ENCODE measurements at places on chromosomes 1 and 21.
A peak's percentile ranks its signal among the peaks of the same experiment; 100 is the strongest.

DNA sequence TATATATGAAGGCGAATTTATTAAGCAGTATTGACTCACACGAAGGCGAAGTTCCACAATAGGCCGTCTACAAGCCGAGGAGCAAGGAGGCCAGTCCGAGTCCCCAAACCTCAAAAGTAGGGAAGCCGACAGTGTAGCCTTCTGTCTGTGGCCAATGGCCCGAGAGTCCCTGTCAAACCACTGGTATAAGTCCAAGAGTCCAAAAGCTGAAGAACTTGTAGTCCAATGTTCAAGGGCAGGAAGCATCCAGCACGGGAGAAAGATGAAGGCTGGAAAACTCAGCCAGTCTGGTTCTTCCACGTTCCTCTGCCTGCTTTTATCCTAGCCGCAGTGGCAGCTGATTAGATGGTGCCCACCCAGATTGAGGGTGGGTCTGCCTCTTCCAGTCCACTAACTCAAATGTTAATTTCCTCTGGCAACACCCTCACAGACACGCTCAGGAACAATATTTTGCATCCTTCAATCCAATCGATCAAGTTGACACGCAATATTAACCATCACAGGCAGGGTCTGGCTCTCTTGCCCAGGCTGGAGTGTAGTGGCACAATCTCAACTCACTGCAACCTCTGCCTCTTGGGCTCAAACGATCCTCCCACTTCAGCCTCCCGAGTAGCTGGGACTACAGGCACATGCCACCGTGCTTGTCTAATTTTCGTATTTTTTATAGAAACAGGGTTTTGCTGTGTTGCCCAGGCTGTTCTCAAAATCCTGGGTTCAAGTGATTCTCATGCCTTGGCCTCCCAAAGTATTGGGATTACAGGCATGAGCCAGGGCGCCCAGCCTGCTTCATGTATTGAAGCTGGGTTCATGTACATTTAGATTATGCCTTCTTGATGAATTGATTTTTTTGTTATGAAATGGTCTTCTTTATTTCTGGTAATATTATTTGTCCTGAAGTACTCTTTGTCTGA, 85.3 kb downstream of the DHRS3 start:
- no peak overlapping the region for H3K4me3 ChIP-seq
- H3K27me3 ChIP-seq, result no peaks in the 10 kb centered on the region
- DNase-seq, result no peak

DNA sequence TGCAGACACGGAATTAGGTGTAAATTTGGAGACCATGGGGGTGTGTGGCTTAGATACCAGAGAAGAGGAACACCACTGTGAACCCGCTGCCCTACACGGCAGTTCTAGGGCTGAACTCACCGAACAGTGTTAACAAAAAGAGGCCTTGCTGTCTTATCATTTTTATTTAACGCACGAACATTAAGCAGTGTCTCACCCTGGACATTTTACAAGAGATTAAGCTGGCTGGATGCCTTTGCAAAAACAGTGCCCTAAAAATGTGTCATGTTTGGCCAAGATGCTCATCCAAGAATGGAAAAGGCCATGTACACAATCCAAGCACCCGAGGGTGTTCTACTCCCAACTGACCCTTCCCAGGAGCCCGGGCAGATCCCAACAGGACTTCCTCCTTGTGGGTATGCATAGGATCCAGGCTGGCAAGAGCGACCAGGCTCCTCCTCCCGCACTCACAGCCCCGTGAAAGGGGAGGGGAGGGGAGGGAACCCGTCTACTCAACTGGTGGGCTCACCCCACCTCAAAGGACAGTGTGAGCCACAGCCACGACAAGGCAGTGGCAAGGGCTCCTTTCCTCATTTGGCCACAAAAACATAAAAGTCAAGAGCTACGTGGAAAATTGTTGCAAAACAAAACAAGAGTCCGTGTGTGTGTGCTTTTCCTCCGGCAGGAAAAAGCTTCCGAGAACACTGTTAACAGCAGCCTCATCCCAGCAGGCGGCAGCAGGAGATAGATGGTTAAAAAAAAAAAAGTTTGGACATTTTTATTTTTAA, 20.3 kb downstream of the C2CD2 start:
- peaks cover 5% of the 10 kb centered on the region for H3K4me1 ChIP-seq
- H3K27ac ChIP-seq, result no peak overlapping the region
- no peak overlapping the region for H3K4me3 ChIP-seq
- no peaks in the 10 kb centered on the region for H3K36me3 ChIP-seq
- peaks cover 23% of the 10 kb centered on the region for H3K27me3 ChIP-seq

- H3K36me3 ChIP-seq, result no peaks in the 10 kb centered on the region
- H3K27ac ChIP-seq, result no peak overlapping the region
- no peak for DNase-seq
Observed at GRCh38 chr1:214920337-214920736, 162.2 kb upstream of the KCNK2 start.

GRCh38 chr21:38327984-38328383, 71.2 kb downstream of the KCNJ15 start:
- H3K27me3 ChIP-seq, result no peaks in the 10 kb centered on the region
- no peaks in the 10 kb centered on the region for H3K36me3 ChIP-seq
- H3K27ac ChIP-seq, result no peak overlapping the region

DNA sequence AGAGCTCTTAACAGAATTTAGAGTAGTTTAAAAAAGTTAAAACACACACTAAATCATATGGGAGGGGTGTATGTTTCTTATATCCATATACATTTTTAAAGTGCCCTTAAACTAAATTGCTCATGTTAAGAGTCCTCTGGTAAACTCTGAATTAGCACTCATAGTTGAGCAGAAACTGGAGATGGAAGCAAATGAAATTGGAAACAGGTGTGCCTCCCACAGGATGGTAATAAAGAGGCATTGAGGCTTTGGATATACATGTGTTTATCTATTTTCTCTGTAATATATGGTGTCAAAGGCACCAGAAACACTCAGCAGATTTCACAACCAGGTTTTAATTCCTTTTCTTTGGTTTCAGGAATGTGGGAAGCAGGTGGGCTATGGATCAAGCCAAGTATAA, 188.6 kb downstream of the HS2ST1 start:
- no peak overlapping the region for H3K4me3 ChIP-seq
- no peaks in the 10 kb centered on the region for H3K4me1 ChIP-seq
- peaks cover 5% of the 10 kb centered on the region for H3K36me3 ChIP-seq
- no peaks in the 10 kb centered on the region for H3K27me3 ChIP-seq
- no peak for DNase-seq

- DNase-seq, result no peak
- H3K36me3 ChIP-seq, result peaks cover 52% of the 10 kb centered on the region
- peak overlapping the region; percentile 66 for H3K4me3 ChIP-seq
- peak overlapping the region; percentile 80 for H3K27ac ChIP-seq
- H3K27me3 ChIP-seq, result no peaks in the 10 kb centered on the region
Observed at GRCh38 chr1:66348776-66349175, 185.2 kb upstream of the SGIP1 start.

DNA sequence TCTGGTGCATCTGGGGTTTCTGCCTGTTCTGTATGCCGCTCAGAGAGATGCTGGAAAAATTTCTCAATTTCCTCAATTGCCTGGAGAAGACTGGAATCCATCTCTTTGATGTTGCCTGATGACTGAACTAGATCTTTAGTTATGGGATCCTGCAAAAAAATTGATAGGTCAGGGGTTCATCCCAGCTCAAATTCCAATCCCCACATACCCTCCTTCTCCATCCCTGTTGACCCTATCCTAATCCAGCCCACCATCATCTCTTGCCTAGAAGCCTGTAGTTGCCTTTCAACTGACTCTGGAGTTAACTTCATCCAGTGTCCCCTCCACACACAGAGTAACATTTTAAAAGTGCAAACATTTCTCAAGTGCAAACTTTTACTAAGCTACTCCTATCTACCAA, at the start of gene KLF18:
Gene KLF18, minus strand, starts transcription at position 101 of the 400 bp plus-strand sequence. Its CDS starts 0 bp downstream, at position 101.
- no peak within 1 kb of the TSS for H3K4me3 ChIP-seq
- H3K27me3 ChIP-seq, result peaks cover 5% of the 10 kb centered on the region
- DNase-seq, result no peak
- H3K27ac ChIP-seq, result no peak within 1 kb of the TSS

GRCh38 chr1:84975035-84975434, 21.9 kb downstream of the MCOLN2 start:
- H3K36me3 ChIP-seq, result peaks cover 28% of the 10 kb centered on the region
- peak overlapping the region; percentile 56 for H3K27ac ChIP-seq
- H3K27me3 ChIP-seq, result no peaks in the 10 kb centered on the region
- H3K4me1 ChIP-seq, result peaks cover 71% of the 10 kb centered on the region

DNA sequence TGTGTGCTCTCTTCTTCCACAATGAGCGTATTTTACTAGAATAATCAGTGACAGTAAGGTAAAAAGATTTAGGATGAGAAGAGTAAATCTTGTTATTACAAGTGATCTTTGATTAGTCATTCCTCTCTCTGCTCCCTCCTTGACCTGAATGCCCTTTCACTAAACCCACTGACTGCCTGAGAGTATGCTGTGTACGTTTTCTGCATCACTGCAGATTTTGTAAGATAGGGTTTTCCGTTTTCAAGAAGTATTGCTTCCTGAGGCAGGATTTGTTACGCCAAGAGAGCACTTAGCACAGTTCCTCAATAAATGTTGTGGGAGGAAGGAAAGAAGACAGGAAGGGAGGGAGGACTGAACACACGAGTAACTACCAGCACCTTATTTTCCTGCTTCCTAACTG, 7.7 kb upstream of the LAMB3 start:
- H3K4me3 ChIP-seq, result no peak overlapping the region
- H3K27ac ChIP-seq, result peak overlapping the region; percentile 32
- peaks cover 3% of the 10 kb centered on the region for H3K27me3 ChIP-seq
- H3K36me3 ChIP-seq, result peaks cover 4% of the 10 kb centered on the region

DNA sequence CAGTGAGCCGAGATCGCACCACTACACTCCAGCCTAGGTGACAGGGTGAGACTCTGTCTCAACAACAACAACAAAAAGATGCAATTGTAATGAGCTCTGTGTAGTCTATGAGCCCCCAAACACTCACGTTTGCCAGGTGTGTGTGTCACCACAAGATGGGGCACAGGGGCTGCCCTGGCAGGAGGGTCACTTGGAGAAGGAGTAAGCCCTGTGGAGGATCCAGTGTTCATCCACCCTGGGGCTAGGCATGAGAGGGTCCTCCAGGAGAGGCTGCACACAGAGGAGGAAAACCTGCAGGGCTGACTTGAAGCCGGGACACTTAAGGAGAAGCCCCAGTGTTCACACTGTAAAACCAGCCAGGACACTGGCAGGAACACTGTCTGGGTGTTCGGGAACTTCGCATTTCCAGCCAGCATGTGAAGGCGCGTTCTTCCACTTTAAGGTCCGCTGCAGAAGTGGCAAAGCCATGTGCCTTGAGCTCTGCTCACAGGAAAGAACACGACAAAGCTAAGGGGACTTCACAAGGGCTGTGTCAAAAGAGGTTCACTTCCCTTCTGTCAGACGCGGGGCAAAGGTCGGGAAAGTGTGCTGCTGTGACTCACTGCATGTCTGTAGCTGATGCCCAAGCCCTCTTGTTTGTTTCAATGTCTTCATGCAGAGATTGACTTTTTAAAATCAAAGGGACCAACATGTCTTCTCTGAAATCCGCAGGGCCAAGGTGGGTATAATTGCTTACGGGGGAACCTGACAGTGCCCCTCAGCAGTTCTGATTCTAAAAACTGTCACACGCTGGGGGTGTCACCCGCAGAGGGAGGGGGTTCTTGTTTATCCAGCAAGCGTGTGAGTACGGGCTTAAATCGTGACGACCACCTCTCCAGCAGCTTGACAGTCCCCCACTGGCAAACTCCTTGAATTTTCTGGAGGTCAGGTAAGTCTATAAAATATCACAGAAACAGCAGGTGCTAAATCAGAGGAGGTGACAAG, 102.8 kb downstream of the RIPK4 start:
- H3K4me3 ChIP-seq, result no peak overlapping the region
- DNase-seq, result no peak
- H3K36me3 ChIP-seq, result no peaks in the 10 kb centered on the region
- H3K27ac ChIP-seq, result no peak overlapping the region

DNA sequence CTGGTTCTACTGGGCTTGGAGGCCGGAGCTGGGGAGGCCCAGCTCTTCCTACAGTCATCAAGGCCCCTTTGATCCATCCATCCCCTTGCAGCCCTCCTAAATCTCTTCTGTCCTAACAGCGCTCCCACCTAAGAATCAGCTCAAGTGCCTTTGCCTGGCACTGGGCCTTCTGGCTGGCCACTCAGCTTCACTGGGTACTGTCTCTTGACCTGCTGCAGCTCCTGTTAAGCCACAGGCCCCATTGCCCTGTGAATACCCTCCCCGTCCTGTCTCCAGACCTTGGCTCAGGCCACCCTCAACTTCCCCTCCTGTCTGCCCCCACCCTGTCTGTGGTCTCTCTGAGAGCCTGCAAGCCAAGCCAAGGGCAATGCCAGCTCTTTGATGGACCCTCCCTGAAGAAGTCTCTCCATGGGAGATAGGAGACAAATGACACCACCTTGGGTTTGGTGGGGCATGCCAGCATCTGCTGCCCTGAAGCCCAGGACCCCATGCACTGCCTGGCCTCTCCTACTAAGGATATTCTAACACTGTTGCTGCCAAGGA, 27.3 kb downstream of the FAM151A start:
- H3K36me3 ChIP-seq, result no peaks in the 10 kb centered on the region
- no peaks in the 10 kb centered on the region for H3K4me1 ChIP-seq
- DNase-seq, result no peak
- H3K27ac ChIP-seq, result no peak overlapping the region
- H3K27me3 ChIP-seq, result no peaks in the 10 kb centered on the region

- peaks cover 26% of the 10 kb centered on the region for H3K4me1 ChIP-seq
- H3K4me3 ChIP-seq, result peak overlapping the region; percentile 76
- H3K27me3 ChIP-seq, result peaks cover 59% of the 10 kb centered on the region
- peak overlapping the region; percentile 58 for H3K27ac ChIP-seq
Observed at GRCh38 chr1:50978852-50979781, 9.1 kb downstream of the CDKN2C start.

- H3K36me3 ChIP-seq, result peaks cover 3% of the 10 kb centered on the region
- H3K27ac ChIP-seq, result no peak overlapping the region
- no peak for DNase-seq
- H3K4me1 ChIP-seq, result peaks cover 8% of the 10 kb centered on the region
Observed at GRCh38 chr21:45401054-45401518, 3.9 kb upstream of the COL18A1 start.

DNA sequence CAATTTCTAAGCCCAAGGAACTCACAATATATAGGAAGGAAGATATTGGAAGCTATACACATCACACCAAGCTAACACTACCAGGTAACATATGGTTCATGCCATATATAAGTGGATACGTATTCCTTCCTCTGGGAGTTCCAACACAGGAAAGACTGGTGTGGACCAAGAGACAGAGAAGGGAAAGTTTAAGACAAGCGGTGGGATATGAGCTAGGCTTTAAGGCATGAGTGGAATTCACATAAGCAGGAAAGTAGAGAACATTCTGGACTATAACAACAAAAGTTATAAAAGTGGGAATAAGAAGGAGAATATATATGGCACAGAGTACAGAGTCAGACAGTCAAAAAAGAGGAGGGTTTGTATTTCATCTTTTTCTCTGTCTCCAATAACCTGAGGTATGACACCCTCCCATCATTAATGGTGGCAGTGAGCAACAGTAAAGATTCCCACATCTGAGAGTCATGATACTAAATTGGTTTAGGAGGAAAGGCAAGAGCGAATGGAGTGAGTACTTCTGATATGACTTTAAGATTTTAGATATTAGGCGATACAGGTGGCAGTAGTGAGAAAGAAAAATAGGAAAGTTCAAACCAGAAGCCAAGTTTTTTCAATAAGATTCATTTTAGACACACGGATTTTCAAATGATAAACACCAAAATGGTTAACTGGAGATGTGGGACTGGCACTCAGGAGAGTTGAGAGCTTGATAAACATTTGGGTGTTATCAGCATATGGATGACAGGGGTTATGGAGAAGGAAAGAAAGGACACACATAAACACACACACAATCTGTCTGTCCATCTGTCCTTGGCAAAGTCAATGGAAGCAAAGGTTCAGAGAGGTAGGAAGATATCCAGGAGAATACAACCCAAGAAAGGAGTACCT, 87.4 kb upstream of the TTC39A start:
- H3K27me3 ChIP-seq, result no peaks in the 10 kb centered on the region
- no peak overlapping the region for H3K4me3 ChIP-seq
- H3K27ac ChIP-seq, result no peak overlapping the region
- peaks cover 44% of the 10 kb centered on the region for H3K36me3 ChIP-seq
